ENCODE measurements at places on chromosomes 16 and 17.

DNA sequence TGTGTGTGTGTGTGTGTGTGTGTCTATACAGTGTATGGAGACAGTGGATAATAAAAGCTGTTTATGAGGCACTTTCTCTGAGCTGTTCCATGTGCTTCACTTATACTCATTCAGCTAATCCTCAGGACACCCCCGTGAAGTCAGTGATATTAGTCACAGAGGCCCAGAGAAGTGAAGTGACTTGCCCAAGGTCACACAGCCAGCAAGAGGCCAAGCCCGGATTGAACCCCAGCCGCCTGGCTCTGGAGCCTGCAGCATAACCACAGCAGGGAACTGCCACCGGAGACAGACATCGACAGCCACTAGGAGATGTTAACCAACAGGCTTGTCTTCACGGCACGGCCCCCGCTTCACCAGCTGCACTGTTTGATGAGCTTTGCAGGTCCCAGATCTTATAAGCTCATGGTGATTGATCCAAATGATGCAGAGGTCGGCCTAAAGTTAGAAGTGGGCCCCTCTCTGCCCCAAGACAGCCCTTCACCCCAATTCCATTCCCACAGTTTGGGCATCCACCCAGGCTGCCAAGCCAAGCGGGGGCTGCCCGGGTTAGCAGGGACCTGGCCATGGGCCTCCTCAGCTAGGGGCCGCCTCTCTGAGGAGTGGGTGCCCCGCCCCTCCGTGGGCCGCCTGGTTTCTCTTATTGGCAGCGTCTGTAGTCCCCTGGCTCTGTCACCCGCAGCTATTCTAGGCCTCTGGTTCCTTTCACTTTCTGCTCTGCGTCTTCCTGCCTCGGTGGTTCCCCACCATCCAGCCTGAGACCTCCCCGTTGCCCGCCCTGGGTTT, 30.9 kb downstream of the SOCS1 start:
- no peak for DNase-seq

DNA sequence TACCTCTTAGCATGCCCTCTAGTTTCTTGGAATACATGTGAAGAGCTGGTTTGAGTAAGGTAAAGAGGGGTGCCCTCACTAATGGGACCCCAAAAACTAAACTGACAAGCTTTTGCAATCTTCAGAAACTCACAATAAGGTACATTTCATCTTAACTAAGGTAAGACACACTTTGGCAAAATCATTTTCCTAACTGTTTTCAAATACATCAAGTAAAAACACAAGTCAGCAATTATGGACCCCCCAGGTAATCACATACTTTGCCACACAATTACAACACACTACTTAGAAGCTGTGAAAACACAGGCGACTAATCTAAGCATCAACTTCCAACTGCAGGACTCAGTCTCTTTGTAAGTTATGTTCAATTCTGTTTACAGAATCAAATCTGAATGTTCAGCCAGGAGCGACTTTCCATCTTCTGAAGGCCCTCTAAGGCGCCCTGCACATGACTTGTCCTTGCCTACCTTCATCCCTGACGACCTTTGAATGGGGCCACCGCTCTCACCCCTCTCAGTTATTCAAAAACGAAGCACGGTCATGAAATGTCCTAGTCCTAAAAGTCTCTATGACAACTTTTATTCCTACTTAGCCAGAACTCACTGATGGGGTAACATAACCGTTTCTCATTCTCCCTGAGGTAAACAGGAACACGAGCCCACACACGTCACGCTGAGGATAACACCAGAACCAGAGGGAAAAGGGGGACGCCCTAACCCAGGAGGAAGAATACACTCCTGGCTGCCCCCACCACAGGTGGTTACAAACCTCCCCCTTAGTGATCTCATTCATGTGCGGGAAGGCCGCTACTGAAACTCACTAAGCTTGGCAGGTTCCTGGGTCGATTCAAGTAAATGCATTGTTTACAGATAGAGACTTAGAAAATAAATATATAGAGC, 5.5 kb downstream of the CREBBP start:
- no peak for DNase-seq

- DNase-seq, result no peak
These were observed 67.5 kb downstream of the KSR1 start for GRCh38 chr17:27523712-27524111.

DNA sequence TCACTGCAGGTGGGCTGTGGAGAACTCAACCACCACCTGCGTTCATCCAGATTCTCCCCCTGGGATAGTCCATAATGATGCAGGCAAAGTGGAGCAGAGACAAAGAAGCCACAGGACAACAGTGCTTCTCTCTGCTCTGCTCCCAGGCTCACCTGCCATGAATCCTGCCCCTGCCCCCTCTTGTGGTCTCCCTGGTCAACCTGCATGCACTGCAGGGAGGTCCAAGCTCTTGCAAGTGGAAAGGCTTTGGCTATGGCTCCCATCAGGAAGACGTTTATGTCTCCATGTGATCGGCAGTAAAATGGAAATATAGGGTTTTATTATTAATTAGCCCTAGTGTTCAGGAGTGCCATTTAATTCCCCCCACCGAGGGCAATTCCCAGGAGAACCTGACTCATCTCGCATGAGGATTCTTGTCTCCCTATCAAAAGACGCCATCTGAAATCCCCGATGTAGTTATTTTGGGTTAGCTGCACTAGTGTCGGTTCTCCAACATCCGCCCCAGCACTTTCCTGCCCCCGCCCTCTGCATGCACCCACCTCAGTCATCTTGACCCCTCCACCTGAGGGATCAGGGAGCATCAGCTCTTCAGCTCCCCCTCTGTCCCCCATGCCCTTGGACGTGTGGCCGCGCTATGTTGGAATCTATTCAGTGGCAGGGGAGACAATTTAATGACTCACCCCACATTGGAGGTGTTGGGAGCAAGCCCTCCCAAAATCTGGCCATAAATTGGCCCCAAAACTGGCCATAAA, 91.8 kb downstream of the KCNJ12 start:
- no peak for DNase-seq

GRCh38 chr16:3625911-3626732, 14.7 kb upstream of the SLX4 start:
- peak; percentile 34 for DNase-seq

GRCh38 chr16:62225675-62226074, 189.4 kb upstream of the CDH8 start:
- DNase-seq, result peak; percentile 44

- peak; percentile 54 for DNase-seq
These were observed at the start of gene BLMH for GRCh38 chr17:30291543-30292285. Gene BLMH, minus strand, starts transcription at chr17:30291944. Its CDS starts 125 bp downstream, at chr17:30291819.

DNA sequence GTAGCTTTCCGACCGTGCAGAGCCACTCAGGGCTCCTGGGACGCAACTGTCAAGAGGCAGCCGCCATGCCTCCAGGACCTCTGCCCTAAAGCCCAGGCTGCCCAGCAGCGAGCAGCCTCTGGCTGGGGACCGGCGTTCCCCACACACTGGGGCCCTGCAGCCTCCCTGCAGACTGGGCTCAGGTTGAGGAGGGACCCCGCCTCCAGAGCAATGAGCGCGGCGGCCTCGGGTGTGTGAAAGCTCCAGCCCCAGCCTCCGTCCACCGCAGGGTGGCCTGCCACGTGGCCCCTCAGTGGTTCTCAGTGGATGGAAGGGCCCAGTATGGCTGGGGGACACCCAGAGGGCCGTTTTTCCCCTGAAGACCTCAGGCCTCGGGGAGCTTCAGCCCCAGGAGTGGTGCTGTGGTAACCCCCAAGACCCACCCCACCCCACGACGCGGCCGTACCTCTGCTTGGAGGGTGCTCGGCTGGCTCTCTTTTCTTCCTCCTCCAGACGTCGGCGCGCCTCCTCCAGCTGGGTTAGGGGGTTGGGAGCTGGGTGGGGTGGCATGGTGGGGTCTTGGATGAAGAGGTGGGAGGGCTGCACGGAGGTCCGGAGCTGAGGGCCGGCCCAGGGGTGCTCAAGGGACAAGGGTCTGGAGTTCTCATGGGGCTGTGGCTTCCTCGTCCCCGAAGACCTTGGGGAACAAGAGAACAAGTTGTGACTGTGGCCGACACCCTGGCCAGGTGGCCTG, 10.2 kb downstream of the PDIA2 start:
- DNase-seq, result no peak

DNA sequence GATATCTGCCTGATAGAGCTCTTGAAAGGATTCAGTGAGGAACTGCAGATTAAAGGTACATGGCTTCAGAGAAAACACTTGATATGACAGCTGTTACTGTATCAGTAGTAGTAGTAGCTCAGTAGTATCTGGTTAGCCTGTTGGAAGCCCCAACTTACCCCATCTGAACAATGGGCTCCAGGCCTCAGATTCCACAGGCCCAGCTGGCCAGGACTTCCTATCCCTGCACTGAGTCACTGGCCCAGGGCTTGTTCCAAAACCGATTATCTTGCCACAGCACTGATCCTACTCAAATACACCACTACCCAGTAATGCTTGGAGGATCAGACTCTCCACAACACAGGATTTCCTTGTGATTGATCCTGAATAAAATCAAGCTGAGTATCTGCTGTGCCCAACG, 32.6 kb downstream of the DCUN1D3 start:
- no peak for DNase-seq

- DNase-seq, result peak; percentile 86
These were observed 4.6 kb upstream of the TAF15 start for GRCh38 chr17:35804658-35805192.

DNA sequence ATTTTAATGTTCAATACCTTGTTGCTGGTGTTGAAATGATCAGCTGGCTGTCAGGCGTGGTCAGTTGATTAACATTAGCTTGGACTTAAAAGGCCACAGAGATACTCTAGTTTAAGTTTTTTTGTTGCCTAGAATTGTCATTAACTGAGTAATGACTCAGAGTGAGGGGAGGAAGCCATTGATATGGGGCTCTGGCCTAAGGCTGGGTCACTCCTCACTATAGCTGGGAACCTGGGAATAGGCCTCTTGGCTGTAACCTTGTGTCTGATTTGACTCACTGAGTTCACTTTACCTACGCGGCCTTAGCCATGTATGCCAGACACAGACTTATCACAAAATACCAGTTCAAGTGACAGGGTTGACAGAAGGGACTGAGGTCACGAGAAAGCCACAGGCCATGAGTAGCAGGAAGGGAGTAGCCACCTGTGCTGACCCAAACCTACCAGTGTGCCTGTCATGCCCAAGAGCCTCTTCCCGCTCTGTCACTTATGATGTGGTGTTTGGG, 37.9 kb upstream of the ADCY7 start:
- DNase-seq, result no peak

DNA sequence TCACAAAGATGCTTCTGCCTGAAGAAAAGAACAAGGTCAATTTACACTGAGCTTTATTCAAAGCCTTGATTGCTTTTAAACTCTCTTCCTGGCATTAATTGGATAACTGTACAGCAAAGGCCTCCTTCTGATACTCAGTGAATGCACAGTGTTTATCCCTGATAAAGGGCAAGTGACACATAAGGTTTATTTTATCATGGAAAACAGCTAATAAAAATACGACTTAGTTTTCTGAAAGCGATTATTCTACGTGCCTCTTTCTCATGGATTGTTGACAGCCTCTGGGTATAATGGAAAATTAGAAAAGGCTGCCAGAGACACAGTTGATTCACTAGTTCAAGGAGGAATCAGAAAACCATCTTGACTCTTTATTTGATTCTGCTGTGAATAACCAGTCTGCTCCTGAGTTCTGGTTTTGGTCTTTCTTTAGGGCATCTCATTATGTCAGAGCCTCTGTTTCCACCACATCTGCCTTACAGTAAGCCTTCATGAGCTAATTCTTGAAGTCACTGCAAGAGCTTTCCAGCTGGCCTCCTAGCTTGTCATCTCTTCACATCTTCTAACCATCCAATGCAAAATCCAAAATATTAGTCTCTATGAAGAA, 212.9 kb downstream of the CNTNAP4 start:
- no peak for DNase-seq

DNA sequence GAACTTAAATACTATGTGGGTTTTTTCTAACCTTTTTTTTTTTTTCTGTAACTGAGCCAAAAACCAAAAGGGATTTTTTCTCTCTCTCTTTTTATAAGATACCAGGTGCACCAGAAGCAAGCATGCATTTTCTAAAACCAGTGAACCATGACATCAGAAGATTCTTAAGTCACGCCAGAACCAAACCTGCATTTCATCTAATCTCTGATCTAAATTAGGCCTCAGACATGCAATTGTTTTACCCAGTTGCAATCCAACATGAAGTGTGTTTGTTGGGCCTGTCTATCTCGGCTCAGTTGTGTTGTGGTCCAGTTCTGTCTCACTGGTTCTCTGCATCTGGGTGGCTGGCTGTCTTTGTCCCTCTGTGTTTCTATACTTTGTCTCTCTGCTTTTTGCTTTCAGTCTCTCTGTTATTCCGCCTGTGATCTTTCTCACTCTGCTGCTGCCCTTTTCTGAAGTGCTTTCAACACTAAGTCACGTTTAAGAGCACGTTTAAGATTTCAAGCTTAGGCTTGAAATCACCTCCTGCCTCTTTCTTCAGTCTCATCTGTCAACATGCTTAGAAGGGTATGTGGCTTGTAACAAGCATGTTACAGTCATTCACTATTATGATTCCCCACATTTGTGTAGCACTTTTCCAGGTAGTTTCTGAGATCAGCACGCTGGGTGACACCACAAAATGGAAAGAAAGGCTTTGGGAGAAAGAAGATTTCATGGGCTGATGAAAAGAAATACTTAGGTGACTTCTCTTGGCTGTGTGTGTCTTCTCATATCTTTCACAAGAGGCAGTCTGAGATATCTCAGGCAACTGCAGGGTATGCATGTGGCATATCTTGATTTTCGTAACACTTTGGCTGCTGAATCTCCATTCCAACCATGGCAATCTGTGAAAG, 488.9 kb downstream of the SHISA9 start:
- DNase-seq, result no peak

- no peak for DNase-seq
These were observed 250.3 kb upstream of the SOX9 start for GRCh38 chr17:71870546-71870862.

GRCh38 chr16:621526-622105, 9.2 kb upstream of the WFIKKN1 start:
- peak; percentile 82 for DNase-seq

- no peak for DNase-seq
These were observed 344.7 kb downstream of the HAPSTR1 start for GRCh38 chr16:9436175-9436574.

- DNase-seq, result no peak
These were observed 1.5 kb upstream of the SPAG7 start for GRCh38 chr17:4969047-4969550.

DNA sequence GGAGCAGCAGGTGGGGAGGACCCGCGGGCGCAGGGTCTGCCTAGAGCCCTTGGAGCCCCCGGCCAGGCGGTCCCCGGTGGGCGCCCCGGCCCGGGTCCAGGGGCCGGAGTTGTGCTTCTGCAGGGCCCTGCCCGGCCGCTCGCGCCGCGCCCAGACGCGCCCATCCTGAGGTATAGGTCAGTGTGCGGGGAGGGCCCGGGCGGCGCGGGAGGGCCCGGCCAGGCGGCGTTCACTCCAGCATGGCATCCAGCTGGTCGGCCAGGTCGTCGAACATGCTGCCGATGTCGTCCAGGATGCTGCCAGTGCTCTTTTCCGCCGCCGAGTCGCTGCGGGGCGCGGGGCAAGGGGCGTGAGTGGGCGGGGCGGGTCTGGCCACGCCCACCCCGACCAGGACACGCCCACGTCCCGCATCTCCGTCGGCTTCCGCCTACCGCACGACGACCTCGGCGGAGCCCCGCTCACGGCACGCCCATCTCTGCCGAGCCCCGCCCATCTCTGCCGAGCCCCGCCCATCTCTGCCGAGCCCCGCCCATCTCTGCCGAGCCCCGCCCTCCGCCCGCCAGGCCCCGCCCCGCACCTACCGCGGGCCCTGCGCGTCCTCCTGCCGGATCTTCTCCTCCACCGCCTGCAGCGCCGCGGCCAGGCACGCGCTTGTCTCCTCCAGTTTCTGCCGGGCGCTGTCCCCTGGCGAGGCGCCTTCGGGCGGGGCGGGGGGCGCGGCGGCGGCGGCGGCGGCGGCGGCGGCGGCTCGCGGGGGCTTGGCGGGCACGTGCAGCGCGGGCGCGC, 17.9 kb downstream of the CASKIN1 start:
- no peak for DNase-seq

GRCh38 chr17:19978209-19978802, 678 bp upstream of the AKAP10 start:
- peak; percentile 47 for DNase-seq

All from cerebellar cortex (tissue), 1 donor.